ENCODE measurements at places on chromosomes 12 and 14. TPM values are rescaled to one million over a fixed set of nuclear protein-coding genes. Genes with fewer than 3 reads are reported as not detected.

RBP5 gene
- not detected for total RNA-seq

ACVR1B gene
- 18.3 TPM for total RNA-seq

MFAP5 gene
- not detected for total RNA-seq

KRT74 gene
- total RNA-seq: not detected

TMTC1 gene
- total RNA-seq: 1.2 TPM

MUCL1 gene
- not detected for total RNA-seq

RNASE2 gene
- not detected for total RNA-seq

ENDOU gene
- not detected for total RNA-seq

PAX9 gene
- 0.19 TPM for total RNA-seq

TMEM30B gene
- total RNA-seq: 0.33 TPM

DEPDC4 gene
- 1.7 TPM for total RNA-seq

KRT2 gene
- not detected for total RNA-seq

IFNG-AS1 gene
- not detected for total RNA-seq

HOXC6 gene
- not detected for total RNA-seq

ESRRB gene
- total RNA-seq: not detected

ZNF891 gene
- total RNA-seq: 0.98 TPM

ARHGEF40 gene
- 2.9 TPM for total RNA-seq

WNT1 gene
- total RNA-seq: not detected

ATXN3 gene
- 41.4 TPM for total RNA-seq

GPR68 gene
- 0.96 TPM for total RNA-seq

CPNE6 gene
- not detected for total RNA-seq

NGB gene
- not detected for total RNA-seq

TCTN1 gene
- total RNA-seq: 13.4 TPM

PIGH gene
- total RNA-seq: 9.2 TPM

NR1H4 gene
- total RNA-seq: not detected

PRR4 gene
- 0.76 TPM for total RNA-seq

TAS2R8 gene
- total RNA-seq: not detected

REP15 gene
- 6.2 TPM for total RNA-seq

PHETA1 gene
- total RNA-seq: 14.8 TPM

SLC10A1 gene
- total RNA-seq: not detected

UNC79 gene
- under 0.01 TPM for total RNA-seq

OTUB2 gene
- total RNA-seq: 1.6 TPM

Measured in vein endothelial cell (primary cell).